ENCODE measurements at places on chromosomes 16 and 17.

- no peak for DNase-seq
Observed at GRCh38 chr16:87384162-87384874, 742 bp upstream of the FBXO31 start.

GRCh38 chr16:83802554-83803205 is 5.1 kb upstream of the HSBP1 start:
- DNase-seq = no peak

DNA sequence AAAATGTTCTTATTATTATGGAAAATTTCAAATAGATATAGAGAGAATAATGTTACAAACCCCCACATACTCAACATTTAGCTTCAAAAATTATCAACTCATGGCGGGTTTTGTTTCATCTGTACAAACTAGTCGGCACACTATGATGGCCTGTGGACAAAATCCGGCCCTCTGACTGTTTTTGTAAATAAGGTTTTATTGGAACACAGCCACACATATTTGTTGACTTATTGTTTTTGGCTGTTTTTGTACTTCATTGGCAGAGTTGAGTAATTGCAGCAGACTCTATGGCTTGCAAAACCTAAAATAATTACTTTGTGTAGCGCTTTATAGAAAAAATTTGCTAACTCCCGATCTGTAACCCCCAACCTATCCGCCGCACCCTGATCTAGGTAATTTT is 41.4 kb upstream of the CLEC18A start:
- no peak for DNase-seq

GRCh38 chr16:52964290-52964689 is 88.4 kb downstream of the CHD9NB start:
- no peak for DNase-seq

GRCh38 chr16:53789137-53789536 is 85.2 kb downstream of the FTO start:
- no peak for DNase-seq

DNA sequence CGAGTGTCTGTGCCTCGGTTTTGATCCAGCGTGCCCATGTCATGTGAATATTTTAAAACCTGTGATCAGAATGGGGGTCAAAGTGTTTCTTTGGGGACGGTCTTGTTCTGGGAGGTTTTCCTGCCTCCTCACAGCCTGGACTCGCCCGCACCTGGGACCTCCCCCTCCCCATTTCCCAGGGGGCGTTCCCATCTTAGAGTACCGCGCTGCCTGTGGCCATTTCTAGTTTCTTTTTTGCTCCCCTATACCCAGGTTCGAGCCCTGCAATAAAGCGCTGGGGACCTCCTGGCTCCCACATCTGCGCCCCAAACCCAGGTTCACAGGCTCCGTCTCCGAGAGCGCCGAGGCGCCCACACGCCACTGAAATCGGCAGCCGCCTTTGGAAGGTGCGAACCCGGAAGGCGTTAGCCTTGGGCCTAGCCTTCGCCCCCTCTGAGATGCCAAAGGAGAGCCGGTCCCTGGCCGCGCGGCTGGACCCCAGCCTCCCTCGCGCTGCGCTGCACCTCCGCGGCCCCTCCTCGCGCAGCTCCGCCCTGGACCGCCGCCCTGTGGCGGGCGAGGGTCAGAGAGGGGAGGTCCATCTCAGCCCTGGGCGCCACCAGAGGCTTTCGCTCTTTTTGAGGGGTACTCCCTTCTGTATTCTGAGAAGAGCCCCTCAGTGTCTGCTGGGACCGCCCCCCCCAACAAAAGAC is 1.7 kb downstream of the KCNJ12 start:
- DNase-seq = no peak

DNA sequence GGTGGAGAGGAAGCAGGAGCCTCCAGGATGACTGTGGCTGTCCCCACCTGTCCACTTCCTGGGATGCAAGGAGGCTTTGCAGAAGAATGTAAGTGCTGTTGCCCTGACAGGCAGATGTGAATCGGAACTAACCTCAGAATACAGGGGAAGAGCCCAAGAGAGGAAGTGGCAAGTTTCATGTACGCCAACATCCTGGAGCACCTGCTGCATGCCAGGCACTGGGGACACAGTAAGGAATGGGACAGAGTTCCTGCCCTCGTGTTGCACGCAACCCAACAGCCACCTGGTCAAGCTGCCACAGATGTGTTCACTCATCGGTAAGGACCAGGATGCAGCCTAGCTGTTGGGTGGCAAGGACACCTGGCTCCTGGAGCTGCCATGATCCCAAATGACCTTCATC is 98.6 kb upstream of the RPL38 start:
- no peak for DNase-seq

GRCh38 chr16:50771366-50771765 is 29.5 kb downstream of the CYLD start:
- DNase-seq = no peak

DNA sequence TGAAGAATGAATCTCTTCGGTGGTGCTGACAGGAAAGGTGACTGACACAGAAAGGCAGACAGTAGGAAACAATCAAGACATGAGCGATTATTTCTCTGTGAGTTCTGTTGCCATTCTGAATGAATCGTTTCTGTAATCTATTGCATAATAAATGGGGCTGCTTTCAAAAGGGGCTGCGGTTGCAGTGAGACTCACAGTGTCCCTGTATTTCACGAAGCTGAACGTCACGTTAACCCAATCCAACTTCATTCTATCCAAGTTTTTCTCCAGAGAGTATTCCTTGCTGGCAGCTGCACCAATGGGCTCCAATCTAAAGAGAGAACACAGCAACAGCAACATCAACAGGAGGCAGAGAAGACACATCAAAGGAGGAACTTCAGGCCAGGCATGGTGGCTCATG is 75.4 kb downstream of the DNAH3 start:
- DNase-seq = no peak

- no peak for DNase-seq
Observed at GRCh38 chr16:73037845-73038570, 9.9 kb downstream of the ZFHX3 start.

DNA sequence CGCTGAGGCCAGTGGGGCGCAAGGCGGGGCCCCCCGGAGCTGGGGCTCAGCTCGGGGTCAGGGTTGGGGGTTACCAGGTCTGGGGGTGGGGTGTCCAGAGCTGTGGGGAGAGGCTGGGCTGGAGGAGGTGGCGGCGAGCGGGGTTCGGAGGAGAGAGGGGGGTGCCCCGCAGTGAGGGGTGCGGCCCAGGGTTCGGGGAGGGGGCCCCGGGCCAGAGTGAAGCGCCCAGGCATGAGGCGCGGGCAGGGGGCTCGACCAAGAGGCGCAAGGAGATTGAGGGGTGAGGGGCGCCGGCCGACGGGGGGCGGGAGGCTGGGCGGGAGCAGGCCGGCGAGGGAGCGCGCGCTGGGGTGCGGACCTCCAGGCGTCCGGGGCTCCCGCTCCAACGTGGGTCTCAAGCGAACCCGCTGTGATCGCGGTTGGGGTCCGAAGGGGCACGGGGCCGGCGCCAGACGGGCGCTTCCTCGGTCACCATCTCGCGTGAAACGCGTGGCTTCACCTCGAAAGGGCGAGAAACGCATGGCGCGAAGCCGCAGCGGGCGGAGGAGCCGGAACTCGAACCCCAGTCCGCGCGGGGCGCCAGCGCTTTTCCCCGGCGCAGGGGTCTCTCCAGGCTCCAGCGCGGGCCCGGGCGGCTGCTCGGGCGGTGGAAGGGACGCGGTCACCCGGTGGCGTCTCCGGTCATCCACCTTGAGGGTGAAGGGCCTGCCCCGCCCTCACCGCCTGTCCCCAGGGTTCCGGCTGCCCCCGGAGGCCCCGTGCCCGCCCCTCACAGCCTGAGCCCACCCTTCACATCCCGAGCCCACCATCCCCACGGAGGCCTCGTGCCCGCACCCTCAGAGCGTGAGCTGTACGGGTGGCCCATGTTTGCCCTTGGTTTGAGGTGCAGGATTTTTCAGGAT is 846 bp downstream of the CPNE7 start:
- DNase-seq = no peak

DNA sequence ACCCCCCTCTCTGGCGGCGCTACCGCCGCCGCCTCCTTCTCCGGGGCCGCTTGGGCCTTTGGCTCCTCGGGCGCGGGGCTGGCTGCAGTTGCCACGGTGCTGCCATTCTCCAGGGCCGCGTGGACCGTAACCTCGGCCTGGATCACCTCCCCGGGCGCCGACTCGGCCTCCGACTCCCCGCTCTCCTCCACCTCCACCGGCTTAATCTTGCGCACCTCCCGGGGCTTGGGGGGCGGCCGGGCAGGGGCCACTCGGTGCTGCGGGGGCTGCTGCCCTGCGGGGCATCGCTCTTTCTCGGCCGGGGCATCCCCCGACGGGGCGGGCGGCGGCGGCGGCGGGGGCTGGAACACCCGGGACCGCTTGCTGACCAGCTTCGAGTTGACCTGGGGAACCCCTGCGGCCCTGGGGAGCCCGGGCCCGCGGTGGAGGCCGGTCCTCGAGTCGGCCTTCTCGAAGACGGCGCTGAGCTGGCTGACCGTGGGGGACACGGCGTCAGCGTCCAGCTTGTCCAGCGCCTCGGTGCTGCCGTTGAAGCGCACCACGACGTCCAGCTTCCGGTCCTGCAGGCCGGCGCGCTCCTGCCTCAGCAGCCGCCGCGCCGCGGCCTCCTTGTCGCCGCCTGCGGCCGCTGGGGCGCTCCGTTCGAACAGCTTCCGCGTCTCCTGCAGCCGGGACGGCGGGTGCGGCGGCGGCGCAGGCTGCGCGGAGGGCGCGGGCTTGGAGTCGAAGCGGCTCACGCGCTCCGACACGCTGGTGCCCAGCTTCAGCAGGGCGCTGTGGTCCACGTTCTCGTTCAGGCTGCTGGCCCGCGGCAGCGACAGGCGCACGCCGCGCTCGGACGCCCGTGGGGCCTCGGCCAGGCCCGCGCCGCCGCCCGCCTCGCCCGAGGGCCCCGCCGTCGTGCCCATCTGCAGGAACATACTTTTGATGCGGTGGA is 792 bp downstream of the PPP1R9B start:
- DNase-seq = no peak

- no peak for DNase-seq
Observed at GRCh38 chr16:73610160-73610559, 562.2 kb upstream of the ZFHX3 start.

- no peak for DNase-seq
Observed at GRCh38 chr17:58960068-58960467, 146.6 kb downstream of the TRIM37 start.

DNA sequence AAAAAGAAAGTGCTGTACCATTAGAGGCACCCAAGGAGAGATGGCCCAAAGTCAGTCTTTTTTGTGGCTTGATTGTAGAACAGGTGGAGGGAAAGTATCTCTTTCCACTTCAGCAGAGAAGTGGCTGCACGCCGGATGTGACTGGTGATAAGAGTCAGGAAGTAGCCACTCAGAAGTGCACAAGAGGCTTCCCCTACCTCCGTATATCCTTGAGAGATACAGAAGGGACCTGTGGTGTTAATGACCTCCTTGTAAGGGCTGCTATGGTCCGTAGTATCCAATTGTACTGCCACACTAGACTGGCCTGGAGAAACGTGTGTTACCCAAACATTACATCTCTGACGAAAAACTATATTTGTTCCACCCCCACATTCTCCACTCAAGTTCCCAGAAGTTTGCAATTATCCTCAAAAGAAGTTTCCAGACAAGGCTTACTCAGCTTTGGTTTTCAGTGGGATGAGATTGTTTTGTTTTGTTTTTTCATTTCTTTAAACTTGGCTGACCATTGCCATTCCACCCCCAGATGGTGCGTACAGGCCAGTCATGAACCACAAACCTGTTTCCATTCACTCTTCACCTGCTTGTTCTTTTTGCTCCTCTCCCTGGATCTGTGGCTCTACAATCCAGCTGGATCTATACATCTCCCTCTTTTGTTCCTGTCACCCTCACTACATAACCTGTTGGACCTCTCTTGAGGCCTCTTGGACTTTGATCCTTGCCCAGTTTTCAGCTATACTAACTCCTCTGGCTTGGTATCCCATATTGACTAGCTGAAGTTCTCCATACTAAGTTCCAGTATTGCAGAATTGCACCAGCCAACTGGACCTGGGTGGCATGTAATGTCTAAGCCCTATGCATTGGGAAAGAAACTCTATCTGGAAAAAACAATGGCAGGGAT is 20.7 kb upstream of the MED13 start:
- no peak for DNase-seq

DNA sequence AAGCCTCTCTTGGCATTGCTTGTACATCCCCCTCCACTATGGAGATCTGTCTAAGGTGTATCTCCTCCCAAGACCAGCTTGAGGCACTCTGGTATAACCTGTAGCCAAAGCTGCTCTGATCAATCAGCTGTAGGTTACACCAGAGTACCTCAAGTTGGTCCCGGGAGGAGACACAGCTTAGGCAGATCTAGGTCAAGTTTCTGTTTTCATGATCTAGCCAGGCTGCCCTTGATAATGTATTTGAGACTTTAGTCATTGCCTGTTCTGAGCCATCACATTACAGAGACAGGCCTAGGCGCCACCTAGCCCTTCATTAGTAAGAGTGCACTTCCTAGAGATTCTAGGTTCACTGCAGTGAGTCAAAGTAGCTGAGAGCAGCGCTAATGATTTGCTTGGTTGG is 31.4 kb downstream of the ASGR1 start:
- DNase-seq = no peak

- DNase-seq = no peak
Observed at GRCh38 chr16:8251298-8251697, 339.0 kb downstream of the TMEM114 start.

DNA sequence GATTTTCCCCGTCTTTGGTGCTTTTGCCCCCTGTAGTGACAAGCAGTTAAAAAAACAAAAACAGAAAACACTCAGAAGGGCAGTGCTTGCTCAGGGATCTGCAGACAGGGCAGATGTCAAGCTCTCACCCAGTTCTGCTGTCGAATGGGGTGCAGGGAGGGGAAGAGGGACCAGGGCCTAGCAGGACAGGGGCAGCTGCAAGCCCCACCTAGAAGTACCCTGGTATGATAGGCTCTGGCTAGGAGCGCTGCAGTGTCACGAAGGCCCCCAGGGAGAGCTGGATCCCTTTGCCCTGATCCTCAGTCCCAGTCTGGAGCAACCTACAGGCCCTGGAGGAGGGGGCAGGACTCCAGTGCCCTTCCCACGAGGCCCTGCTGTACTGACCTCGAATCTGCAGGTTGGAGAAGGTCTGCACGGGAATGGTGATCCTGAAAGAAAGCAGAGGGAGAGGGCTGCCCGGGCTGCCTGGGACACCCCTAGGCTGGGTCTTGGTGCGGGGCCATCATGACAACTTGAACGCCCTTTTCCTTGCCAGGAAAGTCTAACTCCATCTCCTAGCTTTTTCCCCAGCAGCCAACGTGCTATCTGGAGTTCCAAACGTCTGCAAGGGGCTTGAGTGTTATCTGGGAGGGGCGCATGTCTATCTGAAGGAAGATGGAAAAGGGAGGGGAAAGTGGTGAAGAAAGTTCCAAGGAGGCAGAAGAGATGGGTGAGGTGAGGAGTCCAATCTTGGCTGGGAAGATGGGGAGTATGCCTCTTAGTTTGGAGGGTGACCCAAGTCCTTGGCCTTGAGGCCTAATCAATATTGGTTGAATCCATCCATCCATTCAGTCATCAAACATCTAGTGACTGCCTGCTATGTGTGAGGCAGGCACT is 4.8 kb downstream of the GFAP start:
- DNase-seq = no peak

- DNase-seq = no peak
Observed at GRCh38 chr16:35908942-35909341, 2449.5 kb downstream of the TP53TG3F start.

Measured in brain pericyte (primary cell).